ENCODE measurements at places on chromosomes 7 and 10.
A peak's percentile ranks its signal among the peaks of the same experiment; 100 is the strongest.

DNA sequence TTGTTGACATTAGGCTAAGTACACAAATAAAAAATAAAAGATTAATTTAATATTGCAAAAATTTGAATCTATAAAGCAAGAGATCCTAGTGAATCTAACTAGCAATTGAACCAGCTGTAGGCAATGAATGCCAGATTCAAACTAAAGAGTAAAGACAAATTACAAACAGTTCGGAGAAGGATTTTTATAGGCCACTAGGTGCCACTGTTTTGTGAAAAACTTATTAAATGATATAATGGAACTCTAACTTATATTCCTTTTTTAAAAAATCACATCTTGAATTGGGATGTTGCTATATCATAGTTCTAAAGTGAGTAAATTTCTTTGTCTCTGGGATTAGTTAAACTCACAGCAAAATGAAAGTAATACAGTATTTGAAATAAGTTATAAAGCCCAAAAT, 39.1 kb upstream of the GNAI1 start:
- DNase-seq: no peak

- no peak for DNase-seq
Observed at GRCh38 chr10:62826273-62826672, 10.1 kb upstream of the EGR2 start.

DNA sequence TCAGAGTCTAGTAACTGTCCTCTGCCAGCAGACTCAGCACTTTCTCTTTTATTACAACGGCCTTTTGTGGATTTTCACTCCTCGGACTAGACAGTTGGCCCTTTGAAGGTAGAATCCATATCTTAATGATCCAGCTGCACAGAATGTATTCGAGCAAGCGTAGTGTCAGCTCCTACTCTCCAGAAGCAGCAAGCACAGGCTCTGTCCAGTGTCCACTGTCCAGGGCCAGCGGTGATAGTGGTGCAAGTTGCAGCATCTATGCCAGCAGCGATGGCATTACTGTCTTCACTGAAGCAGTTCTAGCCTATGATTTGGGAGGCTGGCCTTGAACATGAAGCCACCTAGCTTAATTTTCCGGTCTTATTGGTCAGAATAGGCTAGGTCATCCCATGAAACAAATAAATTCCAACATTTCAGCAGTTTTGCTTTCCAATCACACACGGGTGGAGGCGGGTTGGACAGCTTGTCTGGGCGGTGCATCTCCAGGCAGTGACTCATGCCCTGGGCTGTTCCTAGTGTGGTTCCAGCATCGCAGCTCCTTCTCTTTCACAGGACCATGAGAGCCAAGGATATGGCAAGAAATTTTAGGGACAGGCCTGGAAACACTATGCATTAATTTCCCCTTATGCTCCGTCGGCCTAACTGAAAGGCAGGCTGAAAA, 108.6 kb upstream of the KCNMA1 start:
- peak; percentile 12 for DNase-seq

- no peak for DNase-seq
Observed at GRCh38 chr10:1567742-1568495, 169.4 kb downstream of the ADARB2 start.

GRCh38 chr7:139597028-139597427, 73.5 kb downstream of the CLEC2L start:
- DNase-seq: no peak

DNA sequence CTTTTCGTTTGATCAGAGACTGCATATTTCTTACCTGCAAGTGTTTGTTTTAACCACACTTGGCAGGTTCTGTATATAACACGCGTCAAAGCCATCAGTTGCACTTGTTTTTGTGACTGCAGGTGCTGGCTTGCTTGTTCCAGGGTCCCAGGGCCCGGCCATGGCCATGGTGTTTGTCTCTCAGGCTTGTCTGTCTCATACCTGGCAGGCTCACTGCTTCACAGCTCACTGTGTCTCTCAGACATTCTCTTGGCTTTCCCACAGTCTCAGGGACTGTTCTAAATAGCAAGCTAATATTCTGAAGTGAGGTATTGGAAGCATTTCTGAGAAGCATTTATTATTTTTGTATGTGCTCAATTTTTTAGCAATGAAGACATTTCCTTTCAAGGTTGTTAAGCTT, 46.9 kb downstream of the GPR141 start:
- DNase-seq: no peak

- DNase-seq: no peak
Observed at GRCh38 chr7:150357771-150358427, 10.7 kb upstream of the REPIN1 start.

GRCh38 chr7:104363355-104363754, 35.0 kb downstream of the LHFPL3 start:
- no peak for DNase-seq

DNA sequence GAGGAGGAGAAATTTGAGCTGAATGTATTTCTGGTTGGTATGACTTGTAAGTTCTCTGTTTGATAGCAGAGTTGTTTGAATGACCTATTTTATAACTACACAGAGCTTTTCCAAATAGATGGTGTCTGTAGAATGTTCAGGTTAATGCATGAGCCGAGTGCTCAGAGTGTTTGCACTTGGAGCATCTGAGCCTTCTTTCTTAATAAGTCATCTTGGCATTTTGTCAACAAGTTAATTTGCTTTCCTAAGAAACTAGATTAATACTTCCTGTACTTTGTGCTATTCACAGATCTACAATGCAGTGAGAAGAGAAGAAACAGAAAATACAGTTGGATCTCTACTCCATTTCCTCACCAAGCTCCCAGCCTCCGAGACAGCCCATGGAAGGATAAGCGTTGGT, 138.2 kb downstream of the PLCE1 start:
- DNase-seq: no peak

- DNase-seq: no peak
Observed at GRCh38 chr7:133230591-133231194, 22.2 kb upstream of the EXOC4 start.

DNA sequence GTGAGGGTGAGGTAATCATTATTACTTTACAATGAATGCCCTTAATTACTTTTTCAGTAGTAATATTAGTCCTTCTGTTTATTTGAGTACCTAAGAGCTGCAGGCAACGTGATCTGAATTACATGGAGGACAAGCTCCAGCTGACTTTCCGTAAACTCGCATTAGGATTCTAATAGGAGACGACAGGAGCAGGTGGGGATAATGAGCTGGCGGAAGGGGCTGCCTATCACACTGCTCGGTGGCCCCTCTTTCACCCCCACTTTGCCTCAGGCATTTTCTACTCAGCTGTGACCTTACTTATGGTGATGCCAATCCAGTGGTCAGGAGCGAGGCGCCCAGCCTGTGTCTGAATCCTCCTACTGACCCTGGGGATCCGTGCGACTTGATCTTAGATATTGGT, at the start of gene C7orf33:
C7orf33 (plus strand) TSS at position 296 of the 400 bp plus-strand sequence. CDS start 160 bp downstream, outside the sequence.
- DNase-seq: no peak

DNA sequence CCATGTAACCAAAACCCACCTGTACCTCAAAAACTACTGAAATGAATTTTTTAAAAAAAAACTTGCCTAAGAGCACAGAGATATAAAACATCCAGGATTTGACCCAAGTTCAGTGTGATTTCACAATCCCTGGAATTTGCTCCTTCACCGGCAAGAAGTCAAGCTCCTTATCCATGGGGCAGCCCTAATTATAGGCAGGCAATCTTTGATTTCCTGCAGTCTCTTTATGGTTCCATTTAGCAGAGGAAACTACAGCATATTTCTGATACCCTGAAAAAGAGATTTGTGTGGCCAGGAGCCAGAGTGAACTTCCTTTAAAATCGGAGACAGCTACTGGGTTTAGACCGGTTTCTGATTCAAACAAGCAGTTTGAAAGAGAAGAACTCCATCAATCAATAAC, 154.1 kb downstream of the CALN1 start:
- no peak for DNase-seq

- no peak for DNase-seq
Observed at GRCh38 chr7:101693498-101694091, 64.5 kb upstream of the MYL10 start.

DNA sequence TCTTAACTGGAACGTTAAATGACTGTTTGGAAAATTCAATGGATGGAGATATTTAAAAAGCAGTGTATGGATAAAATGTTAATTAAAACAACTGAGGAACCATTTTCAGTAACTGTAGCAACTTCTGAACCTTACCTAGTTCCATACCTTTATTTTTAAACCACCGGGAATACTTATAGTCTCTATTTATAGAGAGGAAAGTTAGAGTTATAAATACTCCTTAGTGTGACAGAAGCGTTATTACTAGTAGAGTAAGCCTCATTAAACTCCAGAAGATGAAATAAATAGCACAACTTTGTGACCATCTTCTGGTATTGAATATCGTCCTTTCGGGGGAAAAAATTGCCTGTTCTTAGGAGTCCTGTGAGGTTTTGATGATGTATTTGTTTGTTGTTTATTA, 114.9 kb downstream of the LCOR start:
- no peak for DNase-seq

DNA sequence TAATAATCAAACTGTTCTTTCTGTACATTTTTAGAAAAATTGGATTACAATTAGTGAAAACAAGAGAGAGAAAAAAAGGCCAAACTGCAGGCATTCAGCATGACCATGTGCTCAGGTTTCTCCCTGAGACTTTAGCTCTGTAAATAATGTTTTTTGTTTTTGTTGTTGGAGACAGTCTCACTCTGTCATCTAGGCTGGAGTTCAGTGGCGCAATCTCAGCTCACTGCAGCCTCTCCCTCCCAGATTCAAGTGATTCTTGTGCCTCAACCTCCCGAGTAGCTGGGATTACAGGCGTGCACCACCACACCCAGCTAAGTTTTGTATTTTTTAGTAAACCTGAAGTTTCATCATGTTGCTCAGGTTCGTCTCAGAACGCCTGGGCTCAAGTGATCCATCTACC, 23.0 kb downstream of the BZW2 start:
- DNase-seq: no peak

DNA sequence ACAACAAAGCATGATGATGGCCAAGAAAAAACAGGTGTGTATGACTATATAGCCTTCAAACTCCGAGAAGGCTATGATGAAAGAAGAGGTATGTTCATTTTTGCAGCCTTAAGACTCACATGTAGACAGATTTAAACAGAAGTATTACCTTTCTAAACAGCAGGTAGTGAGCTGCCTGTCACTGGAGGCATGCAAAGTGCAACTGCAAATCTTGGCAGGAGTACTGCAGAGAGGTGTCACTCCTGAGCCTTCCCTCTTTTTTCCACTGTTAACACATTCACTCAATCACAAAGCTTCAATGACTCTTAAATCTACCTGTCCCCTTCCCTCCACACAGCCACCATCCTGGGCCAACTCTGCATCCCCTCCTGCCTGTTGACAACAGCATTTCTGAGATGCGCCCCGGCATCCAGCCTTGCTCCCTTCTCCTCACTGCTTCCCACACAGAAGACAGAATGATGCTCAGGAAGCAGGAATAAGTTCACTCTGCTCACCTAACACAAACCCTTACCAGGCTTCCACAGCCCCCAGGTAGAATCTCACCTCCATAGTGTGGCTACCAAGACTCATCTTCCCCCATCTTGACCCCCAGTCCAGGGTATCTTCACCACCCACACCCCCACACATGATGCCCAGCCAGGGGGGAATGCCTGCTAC, 161.9 kb upstream of the ZMIZ1 start:
- DNase-seq: no peak

GRCh38 chr7:93921607-93922566, at the start of gene GNG11:
Gene GNG11, plus strand, starts transcription at chr7:93921735. Its CDS starts 403 bp downstream, at chr7:93922138.
- DNase-seq: peak; percentile 84

DNA sequence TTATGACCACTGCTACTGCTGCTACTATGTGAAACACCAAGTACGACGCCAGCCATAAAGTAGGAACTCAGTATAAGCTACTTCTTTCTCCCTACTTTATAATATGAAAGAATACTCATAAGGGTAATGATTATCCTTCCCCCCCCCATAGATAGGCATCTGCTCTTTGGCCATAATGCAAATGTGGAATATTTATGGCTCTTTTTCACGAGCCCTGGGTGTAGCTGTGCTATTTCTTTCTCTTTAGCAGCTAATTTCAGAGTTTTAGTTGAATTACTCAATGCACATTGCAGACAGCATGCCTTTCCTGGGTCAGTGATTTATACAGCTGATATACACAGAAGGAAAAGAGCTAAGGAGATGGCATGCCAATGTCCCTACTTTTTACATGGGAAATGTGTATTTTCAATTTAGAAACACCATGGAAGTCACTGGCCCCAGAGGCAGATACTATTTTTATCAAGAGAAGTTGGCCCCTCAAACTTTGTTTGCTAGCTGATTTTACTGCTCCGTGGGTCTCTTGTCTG, 234.1 kb upstream of the KIAA1217 start:
- DNase-seq: no peak

GRCh38 chr7:140972876-140973829, 41.6 kb downstream of the MRPS33 start:
- no peak for DNase-seq

- no peak for DNase-seq
Observed at GRCh38 chr10:70974351-70974901, 86.1 kb upstream of the PCBD1 start.

- DNase-seq: no peak
Observed at GRCh38 chr7:82166260-82167015, 277.1 kb downstream of the CACNA2D1 start.

DNA sequence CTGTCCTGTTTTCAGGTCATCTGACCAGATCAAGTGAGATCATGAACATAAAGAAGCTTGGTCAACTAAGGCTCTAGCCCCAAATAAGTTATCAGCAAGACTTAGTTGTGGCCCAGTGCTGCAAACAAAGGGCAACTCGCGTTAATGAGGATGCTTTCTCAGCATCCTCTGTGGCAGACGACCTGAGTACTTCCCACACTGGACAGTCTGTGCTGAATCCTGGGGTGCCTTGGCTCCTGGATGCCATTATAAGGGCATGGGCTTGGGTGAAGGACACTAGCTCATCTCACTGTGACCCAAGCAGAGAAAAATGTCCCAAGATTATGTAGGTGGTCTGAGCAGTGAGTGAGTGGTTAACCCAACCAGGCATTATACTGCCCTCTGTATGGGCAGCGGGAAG, 13.9 kb downstream of the CPA5 start:
- no peak for DNase-seq

DNA sequence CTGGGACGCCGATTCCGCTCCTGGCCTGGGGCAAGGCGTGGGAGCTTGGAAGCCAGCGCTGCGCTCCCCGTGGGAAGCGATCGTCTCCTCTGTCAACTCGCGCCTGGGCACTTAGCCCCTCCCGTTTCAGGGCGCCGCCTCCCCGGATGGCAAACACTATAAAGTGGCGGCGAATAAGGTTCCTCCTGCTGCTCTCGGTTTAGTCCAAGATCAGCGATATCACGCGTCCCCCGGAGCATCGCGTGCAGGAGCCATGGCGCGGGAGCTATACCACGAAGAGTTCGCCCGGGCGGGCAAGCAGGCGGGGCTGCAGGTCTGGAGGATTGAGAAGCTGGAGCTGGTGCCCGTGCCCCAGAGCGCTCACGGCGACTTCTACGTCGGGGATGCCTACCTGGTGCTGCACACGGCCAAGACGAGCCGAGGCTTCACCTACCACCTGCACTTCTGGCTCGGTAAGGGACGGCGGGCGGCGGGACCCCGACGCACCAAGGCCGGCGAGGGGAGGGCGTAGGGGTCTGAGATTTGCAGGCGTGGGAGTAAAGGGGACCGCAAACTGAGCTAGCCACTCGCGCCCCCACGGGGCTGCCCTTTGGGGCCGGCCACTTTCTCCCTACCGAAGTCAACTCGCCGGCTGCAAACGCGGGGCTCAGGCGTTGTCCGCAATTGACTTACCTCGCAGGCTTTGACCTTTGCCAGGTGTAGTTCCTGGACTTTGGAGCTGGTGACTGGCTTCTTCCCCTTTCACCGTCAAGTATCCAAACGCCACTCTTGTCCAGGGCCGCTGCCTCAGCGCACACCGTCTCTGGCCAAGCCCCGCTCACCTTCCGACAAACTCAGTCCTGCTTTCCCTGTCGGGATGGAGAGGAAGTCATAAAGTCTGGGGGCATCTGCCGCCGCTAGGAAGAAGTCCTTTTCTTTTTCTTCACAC, at the start of gene SCIN:
SCIN (plus strand) TSS at position 187 of the 928 bp plus-strand sequence; CDS start at position 254, 67 bp downstream.
- DNase-seq: no peak

- no peak for DNase-seq
Observed at GRCh38 chr7:43692582-43693373, 36.5 kb downstream of the COA1 start.

Measured in ovary (tissue), 10 donors.